ENCODE measurements at places on chromosomes 6 and 20.

GRCh38 chr6:153568628-153569027 lies 437.5 kb upstream of the RGS17 start:
- H3K4me1 ChIP-seq = no peaks in the 10 kb centered on the region
- H3K36me3 ChIP-seq = no peaks in the 10 kb centered on the region
- no peak overlapping the region for H3K4me3 ChIP-seq
- H3K27ac ChIP-seq = no peak overlapping the region

GRCh38 chr6:75830959-75831885 lies 82.2 kb downstream of the MYO6 start:
- no peak overlapping the region for H3K4me3 ChIP-seq
- no peak for DNase-seq
- no peak overlapping the region for H3K27ac ChIP-seq
- peaks cover 1% of the 10 kb centered on the region for H3K36me3 ChIP-seq

DNA sequence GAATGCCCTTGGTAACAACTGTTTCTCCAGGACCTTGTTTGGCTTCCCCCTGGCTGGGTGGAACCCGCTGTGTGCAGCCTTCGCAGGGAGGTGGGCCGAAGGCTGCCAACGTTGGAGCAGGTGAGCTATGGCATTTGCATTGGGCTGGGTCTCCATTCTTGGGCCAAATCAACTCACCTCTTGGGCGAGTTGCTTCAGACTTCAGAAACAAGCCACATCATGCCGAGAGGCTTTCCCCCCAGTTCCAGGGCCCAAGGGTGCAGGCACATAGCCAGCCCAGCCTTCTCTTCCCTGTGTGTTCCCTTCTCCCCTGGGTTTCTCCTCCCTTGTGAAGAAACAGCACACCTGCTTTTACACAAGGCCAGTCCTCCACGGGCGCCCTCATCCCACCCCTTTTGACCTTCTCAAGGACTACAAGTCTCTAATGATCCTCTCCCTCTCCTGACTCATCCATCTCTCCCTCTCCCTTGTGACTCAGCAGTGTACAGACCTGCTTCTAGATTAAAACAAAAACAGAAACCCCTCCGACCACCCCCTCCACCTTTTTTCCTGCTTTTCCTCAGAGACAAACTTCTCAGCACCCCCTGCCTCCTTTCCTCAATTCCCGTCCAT lies 41.6 kb downstream of the FAM209B start:
- H3K4me1 ChIP-seq = no peaks in the 10 kb centered on the region
- peaks cover 28% of the 10 kb centered on the region for H3K27me3 ChIP-seq
- H3K36me3 ChIP-seq = no peaks in the 10 kb centered on the region

DNA sequence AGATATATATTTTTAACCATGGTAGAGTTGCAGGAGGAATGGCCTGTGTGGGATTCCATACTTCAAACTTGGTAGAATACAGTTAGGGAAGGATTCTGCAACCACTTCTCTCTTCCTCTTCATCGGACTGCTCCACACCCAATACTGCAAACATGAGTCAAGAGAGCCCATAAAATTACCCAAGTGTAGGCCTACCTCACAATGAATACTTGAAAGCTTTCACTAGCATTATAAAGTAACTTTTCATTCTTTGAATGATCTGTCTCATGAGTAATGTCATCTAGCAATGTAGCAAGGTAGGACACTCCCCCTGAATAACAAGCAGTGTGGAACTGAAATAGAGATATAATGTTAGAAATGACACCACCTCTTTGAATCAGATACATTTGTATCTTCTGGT lies 79.4 kb downstream of the FOXC1 start:
- H3K4me1 ChIP-seq = no peaks in the 10 kb centered on the region
- no peaks in the 10 kb centered on the region for H3K27me3 ChIP-seq
- no peak overlapping the region for H3K27ac ChIP-seq
- no peak for DNase-seq
- H3K36me3 ChIP-seq = 0 out of 2 replicates have a peak, but pooled peaks cover 1% of the 10 kb centered on the region

DNA sequence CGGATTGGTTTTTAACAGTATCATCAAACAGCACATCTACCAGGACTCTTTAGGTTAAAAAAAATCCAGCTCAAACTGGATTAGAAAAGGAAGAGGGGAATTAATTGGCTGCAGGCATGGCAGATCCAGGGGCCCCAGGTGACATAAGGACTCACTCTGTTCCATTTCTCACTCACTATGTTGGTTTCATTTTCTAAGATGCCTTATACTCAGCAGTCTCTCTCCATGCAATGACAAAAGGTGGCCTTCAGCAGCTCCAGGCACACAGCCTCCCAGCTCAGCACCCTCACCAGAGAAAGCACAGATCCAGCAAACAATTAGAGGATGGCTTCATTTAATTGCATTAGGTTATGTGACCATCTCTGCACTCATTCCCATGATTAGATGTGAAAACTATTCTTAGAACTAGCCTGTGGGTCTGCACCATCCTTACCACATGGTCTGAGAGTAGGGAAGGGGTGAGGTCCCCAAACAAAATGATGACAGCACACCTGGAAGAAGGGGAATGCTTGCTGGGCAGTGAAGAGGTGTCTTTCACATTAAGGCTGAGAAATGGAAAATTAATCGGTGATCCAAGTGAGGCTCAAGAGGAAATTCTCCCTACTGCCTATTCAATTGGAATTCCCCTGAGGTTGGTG lies 243.1 kb downstream of the CDH26 start:
- no peaks in the 10 kb centered on the region for H3K27me3 ChIP-seq
- H3K4me1 ChIP-seq = no peaks in the 10 kb centered on the region
- no peak overlapping the region for H3K4me3 ChIP-seq
- no peaks in the 10 kb centered on the region for H3K36me3 ChIP-seq
- H3K27ac ChIP-seq = no peak overlapping the region

GRCh38 chr6:145340256-145340655 lies 395.1 kb downstream of the EPM2A start:
- H3K27me3 ChIP-seq = peaks cover 4% of the 10 kb centered on the region
- no peaks in the 10 kb centered on the region for H3K4me1 ChIP-seq
- H3K4me3 ChIP-seq = no peak overlapping the region
- no peaks in the 10 kb centered on the region for H3K36me3 ChIP-seq
- no peak for DNase-seq

DNA sequence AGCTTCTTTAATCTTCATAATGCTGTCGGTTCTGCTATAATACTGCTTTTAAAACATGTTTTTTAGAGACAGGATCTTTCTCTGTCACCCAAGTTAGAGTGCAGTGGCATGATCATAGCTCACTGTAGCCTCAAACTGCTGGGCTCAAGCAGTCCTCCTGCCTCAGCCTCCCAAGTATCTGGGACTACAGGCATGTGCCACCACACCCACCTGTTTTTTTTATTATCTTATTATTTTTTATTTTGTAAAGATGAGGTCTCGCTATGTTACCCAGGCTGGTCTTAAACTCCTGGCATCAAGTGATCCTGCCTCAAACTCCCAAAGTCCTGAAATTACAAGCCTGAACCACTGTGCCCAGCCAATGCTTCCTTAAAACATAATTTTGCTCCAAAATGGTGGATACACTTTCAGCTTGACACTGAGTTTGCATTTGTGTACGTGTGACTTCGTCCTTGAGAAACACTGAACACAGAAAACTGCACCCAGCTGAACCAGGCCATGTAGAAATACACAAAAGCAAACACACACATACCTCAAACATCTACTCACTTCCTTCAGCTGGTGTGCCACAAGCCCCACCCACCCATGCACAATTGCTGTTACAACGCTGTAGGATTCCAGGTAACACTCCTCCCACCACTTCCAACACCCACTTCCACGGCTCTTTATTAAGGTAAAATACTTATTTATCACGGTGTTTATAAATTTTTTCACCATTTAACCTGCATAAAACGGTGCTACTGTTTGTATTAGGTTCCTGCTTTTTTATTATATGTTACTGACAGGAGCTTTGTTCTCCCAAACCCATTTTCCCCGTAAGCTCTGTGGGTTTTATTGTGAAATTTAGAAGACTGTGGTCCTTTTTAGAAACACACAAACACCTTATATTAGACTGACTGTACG lies 109.1 kb downstream of the TSHZ2 start:
- peak; percentile 99 for DNase-seq
- peak overlapping the region; percentile 85 for H3K27ac ChIP-seq
- no peaks in the 10 kb centered on the region for H3K36me3 ChIP-seq
- H3K27me3 ChIP-seq = no peaks in the 10 kb centered on the region

GRCh38 chr6:122495612-122496011 lies 24.0 kb upstream of the SERINC1 start:
- no peaks in the 10 kb centered on the region for H3K27me3 ChIP-seq
- DNase-seq = no peak
- no peaks in the 10 kb centered on the region for H3K36me3 ChIP-seq
- no peak overlapping the region for H3K4me3 ChIP-seq
- no peaks in the 10 kb centered on the region for H3K4me1 ChIP-seq
- no peak overlapping the region for H3K27ac ChIP-seq

GRCh38 chr6:150301846-150302519 lies 66.8 kb upstream of the IYD start:
- H3K36me3 ChIP-seq = no peaks in the 10 kb centered on the region
- H3K4me1 ChIP-seq = no peaks in the 10 kb centered on the region
- H3K27me3 ChIP-seq = peaks cover 5% of the 10 kb centered on the region
- H3K27ac ChIP-seq = no peak overlapping the region
- no peak overlapping the region for H3K4me3 ChIP-seq
- peak; percentile 2 for DNase-seq

DNA sequence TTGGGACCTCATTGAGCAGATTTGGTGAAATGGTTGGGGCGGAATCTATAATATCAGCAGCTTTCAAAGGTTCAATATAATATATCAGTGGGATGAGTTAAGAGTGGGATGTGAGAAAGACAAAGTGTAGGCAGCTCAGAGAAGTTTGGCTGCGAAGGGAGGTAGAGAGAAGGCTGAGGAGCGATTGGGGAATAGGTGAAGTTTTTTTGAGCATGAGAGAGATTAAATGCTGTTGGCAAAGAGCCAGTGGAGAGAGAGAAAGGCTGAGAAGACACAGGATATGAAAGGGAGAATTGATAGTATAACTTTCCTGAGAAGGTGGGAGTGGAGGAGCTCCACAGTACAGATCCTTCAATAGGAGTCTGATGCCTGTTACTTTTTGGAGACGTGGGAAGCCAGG lies 12.1 kb upstream of the SERINC3 start:
- H3K27me3 ChIP-seq = no peaks in the 10 kb centered on the region
- H3K36me3 ChIP-seq = no peaks in the 10 kb centered on the region
- H3K4me3 ChIP-seq = no peak overlapping the region
- H3K4me1 ChIP-seq = peaks cover 52% of the 10 kb centered on the region

DNA sequence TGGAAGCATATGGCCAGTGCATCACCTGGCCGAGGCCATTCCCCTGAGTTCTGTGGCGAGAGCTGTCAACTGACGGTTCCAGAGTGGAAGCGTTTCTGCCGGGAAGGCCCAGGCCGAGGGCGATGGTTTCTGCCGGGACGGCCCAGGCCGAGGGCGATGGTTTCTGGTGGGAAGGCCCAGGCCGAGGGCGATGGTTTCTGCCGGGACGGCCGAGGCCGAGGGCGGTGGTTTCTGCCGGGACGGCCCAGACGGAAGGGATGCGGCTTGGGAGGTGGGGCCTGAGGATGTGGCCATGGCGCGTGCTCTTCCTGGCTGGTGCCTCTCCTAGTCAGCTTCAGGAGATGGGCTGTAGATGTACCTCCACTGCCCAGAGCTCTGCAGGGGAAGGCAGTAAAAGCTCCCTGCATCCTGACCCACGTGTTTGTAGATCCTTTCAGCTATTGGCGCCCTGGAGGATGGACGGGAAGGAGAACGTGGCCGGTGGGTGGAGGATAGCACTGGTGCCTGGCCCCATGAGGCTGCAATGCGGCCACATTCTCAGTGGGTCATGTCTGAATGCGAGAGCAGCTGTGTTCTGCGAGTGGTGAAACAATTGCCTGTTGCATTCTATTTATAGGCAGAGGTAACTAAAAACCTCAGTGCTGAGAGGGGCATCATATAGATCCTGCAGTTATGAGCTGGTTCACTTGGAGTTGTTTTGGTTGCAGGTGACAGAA lies 12.8 kb downstream of the TPD52L2 start:
- no peak for DNase-seq
- H3K27ac ChIP-seq = no peak overlapping the region
- no peaks in the 10 kb centered on the region for H3K4me1 ChIP-seq
- no peaks in the 10 kb centered on the region for H3K27me3 ChIP-seq
- H3K36me3 ChIP-seq = peaks cover 75% of the 10 kb centered on the region

All from HepG2 (cell line).